ENCODE measurements at places on chromosomes 11 and 22.

GRCh38 chr22:31313366-31314147, 21.3 kb upstream of the PIK3IP1 start:
- DNase-seq, result peak; percentile 69

DNA sequence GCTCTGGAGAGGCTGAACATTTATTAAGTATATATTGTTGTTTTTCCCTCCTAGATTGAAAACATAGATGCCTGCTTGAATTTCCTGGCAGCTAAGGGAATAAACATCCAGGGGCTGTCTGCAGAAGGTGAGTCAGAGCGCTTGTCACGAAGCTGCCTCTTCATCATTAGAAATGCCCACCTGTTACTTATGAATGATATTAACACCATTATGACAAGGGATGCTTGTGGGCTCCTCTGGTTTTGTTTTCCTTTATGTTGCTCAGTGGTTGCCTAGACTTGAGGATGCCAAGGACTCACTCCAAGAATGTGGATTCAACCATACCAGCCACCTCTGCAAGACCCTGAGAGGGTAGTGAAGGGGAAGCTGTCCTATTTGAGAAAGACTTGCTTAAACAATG, 156.2 kb downstream of the NAV2 start:
- DNase-seq, result no peak

GRCh38 chr22:37301144-37301830, 19.0 kb downstream of the CYTH4 start:
- no peak for DNase-seq

DNA sequence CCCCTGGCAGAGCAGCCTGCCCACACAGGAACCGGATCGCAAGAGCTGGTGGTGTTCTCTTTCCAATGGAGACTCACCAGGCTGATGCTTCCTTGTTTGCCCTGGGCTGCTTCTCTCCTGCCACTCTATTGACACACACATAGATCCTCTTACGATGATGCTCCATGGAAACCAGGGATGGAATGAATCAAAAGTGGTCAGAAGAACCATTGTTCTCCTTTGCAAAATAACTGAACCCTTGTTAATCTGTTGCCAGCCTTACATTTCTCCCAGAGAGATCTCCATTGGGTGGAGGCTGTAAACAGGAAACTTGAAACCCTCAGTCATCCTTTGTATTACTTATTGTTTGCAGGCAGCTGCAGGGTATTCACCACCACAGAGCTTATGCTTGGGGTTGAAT, 24.6 kb upstream of the LDLRAD3 start:
- peak; percentile 66 for DNase-seq

DNA sequence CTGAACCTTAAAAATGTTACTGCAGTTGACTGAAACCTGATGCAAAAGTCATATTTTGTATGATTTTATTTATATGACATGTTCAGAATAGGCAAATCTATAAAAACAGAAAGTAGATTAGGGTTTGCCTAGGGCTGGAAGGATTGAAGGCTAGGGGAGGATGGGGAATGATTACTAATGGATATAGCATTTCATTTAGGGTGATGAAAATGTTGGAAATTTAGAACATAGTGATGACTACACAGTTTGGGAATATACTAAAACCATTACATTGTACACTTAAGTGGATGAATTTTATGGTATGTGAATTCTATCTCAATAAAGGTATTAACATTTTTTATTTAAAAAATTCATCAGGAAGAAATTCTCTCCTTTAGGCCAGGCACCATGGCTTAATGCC, 22.9 kb upstream of the PAFAH1B2 start:
- DNase-seq, result no peak

- DNase-seq, result no peak
These were observed 31.2 kb upstream of the SMTN start for GRCh38 chr22:31049815-31050420.

- peak; percentile 58 for DNase-seq
These were observed 39.0 kb upstream of the BLID start for GRCh38 chr11:122154994-122155393.

DNA sequence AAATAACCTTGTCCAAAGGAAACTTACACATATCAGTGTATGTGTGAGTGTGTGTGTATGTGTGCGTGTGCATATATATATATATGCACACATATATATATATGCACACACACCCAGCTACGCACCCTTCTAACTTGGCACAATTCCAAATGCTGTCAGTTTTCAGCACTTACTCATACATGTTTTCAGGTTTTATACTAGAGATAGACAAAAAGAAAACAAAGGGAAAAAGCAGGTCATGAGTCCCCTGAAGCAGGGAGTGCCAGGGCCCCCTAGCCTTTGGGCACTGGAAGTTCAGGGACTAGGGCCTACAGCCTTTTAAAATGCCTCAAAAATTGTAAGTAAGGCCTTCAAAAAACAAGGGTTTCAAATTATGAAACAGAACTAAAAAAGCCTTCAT, 265.4 kb downstream of the CADM1 start:
- DNase-seq, result no peak

- no peak for DNase-seq
These were observed 64.8 kb downstream of the PAK1 start for GRCh38 chr11:77409046-77409445.

GRCh38 chr11:66230156-66230555, 38.3 kb upstream of the RAB1B start:
- no peak for DNase-seq

- peak; percentile 62 for DNase-seq
These were observed 1.6 kb upstream of the EHBP1L1 start for GRCh38 chr11:65574109-65574810.

GRCh38 chr11:122784325-122784955, 53.9 kb upstream of the CRTAM start:
- no peak for DNase-seq

DNA sequence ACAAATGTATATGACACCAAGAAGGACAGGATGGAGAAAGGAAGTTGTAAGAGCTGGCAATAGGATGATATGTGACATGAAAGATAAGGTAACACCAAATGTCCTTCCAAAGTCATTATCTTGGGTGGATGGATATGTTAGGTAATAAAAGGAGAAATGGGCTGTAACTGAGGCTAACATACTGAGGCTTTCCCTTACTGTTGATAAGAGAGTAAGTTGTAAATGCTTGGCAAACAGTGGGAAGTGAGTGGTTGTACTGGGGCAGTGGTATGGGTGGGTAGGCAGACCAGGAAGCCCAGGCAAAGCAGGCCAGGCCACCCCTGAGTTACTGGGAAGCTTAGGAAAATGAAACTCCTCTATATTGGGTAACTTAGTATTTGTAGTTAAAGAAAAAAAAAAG, 73.7 kb downstream of the ARHGAP42 start:
- DNase-seq, result no peak

DNA sequence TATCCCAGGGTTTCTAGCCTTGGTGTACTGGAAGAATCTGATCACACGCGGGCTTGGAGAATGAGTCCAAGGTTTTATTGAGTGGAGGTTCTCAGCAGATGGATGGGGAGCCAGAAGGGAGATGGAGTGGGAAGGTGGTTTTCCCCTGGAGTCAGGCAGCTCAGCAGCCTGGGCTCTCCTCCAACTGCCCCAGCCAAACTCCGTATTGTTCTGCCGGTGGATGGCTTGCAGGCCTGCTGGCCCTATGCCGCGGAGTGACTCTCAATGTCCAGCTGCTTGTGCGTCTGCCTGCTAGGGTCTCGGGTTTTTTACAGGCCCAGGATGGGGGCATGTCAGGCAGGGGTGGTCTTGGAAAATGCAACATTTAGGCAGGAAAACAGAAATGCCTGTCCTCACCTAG, 162.4 kb upstream of the LMO1 start:
- no peak for DNase-seq

DNA sequence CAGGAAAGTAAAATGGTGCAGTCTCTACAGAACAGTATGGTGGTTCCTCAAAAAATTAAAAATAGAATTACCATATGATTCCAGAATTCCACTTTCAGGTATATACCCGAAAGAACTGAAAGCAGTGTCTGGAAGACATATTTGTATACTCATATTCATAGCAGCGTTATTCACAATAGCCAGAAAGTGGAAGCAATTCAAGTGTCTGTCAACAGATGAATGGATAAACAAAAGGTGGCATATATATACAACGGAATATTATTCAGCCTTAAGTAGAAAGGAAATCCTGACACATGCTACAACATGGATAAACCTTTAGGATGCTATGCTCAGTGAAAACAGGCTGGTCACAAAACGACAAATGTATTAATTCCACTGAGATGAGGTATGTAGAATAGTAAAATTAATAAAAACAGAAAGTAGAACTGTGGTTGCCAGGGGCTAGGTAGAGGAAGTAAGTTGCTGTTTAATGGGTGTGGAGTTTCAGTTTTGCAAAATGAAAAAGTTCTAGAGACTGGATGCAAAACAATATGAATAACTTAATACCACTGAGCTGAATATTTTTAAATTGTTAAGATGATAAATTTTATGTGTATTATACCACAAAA, 14.5 kb downstream of the SAA1 start:
- no peak for DNase-seq

DNA sequence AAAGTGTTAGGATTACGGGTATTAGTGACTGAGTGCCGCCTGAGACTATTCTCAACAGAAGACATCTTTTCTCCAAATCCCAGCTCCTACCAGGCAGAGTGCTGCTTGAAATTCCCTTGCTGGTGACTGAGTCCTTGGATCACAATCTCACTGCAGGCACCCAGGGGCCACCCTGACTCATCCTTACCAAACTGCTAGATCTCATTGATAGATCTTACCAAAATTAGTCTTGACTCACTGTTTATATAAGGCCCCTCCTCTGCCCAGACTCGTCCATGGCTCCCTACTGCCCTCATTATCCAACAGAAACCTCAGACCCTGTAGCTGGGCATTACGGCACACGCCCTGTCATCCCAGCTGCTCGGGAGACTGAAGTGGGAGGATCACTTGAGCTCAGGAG, 14.7 kb downstream of the TBC1D10A start:
- no peak for DNase-seq

DNA sequence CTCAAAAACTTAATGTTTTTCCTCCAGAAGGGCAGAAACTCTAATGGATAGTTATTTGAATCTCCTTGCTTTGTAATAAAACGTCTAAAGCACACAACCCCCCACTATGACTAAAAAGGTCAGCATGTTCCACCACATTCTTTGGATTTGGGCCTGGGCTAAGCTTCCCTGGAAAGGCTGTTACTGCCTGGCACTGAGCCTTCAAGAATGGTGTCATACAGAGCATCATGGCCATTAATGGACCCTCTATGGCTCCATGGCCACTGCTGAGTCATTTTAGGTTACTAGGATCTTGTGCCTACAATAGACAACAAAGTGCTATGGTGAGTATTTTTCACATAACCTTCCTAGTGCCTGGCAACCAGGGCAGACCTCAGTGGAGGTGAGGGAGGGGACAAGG, 242.6 kb upstream of the FAT3 start:
- no peak for DNase-seq

- no peak for DNase-seq
These were observed 796.5 kb upstream of the LRRC4C start for GRCh38 chr11:42255906-42256305.

GRCh38 chr11:26134481-26135355, 197.2 kb upstream of the ANO3 start:
- peak; percentile 9 for DNase-seq

- DNase-seq, result no peak
These were observed 55.0 kb upstream of the ARFGAP3 start for GRCh38 chr22:42912059-42912458.

GRCh38 chr11:84480131-84480530, 1147.0 kb downstream of the DLG2 start:
- no peak for DNase-seq

DNA sequence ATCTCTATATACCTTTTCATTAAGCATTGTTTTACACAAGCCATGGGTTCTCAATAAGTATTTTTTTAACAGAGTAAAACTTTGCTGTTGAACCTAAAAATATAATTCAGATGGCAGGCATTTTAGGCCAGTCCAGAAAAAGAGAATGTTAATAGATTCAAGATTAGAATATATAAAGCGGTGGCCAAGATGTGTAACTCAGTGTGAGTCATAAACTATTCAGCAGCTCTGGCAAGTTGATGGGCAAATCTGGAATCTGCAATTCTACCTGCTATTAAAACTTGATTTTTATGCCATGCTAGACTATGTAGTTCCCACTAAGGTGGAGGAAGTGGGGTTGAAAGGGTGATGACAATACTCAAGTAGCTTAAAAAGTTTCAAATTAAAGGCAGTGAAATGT, 45.4 kb downstream of the CASP12 start:
- no peak for DNase-seq

- peak; percentile 26 for DNase-seq
These were observed 7.2 kb downstream of the TMEM86A start for GRCh38 chr11:18705651-18706281.

DNA sequence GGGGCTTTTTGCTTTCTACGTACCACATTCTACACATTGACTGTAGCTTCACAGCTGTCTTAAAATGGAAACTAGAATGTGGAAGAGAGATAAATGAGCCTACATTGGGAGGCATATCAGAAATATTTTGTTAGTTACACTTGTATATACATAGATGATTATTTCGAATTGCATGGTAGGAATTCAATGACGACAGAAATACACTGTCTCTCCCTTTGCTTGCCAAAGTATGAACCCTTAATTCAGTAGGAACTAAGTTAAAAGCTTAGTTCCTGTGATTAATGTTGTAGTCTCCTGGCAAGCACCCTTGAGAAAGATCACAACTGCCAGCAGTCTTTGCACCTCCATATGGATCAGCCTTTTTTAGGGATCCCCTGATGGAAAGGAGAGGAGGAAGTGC, 10.1 kb downstream of the C11orf87 start:
- no peak for DNase-seq

GRCh38 chr22:17104336-17104935, 16.7 kb downstream of the TMEM121B start:
- DNase-seq, result no peak

GRCh38 chr11:63897459-63898146, 19.4 kb downstream of the RCOR2 start:
- DNase-seq, result no peak

GRCh38 chr11:45817191-45817590, 12.2 kb downstream of the SLC35C1 start:
- no peak for DNase-seq

DNA sequence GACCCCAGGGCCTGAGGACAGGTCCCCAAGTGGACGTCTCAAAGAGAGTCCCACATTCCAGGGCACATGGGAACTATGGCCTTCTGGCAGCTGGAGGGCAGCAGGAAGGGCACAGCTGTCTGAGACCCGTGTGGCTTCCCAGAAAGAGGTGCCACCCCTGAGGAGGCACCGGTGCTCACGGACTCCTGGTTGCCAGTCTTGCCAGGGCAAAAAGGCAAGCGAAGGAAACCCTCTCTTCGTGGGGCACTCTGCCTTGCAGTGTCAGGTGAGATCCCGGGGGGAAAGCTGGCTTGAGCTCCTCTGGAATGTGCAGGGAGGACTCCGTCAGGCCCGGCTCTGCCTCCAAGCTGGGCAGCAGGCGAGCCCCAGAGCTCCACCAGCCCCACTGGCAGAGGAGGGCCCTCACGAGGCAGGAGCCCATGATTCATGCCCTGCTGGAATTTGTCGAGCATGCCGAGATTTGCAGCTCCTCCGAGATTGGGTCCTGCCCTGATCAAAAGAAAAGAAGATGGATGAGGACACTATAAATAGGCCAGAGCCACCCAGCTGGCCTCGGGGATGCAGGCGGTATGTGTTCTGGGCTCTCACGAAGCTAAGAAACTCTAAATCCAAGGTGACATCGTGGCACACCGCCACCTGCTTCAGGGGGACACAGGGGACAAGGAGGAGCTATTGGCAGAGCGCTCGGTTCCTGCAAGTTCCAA, 9.9 kb upstream of the CELSR1 start:
- DNase-seq, result no peak

GRCh38 chr11:2836315-2837095, 49.1 kb downstream of the CDKN1C start:
- no peak for DNase-seq

Measured in NCI-H1092 treated with DMSO at 0.1 percent for 48 hours (cell line).